Stimulated activated CD4-positive, alpha-beta T cell treated with anti-CD3 and anti-CD28 coated beads, Interleukin-1b, Interleukin-23, amount 100 ng/mL, for 24 hours (primary cell): ENCODE measurements at places on chromosomes 2 and 18.

DNA sequence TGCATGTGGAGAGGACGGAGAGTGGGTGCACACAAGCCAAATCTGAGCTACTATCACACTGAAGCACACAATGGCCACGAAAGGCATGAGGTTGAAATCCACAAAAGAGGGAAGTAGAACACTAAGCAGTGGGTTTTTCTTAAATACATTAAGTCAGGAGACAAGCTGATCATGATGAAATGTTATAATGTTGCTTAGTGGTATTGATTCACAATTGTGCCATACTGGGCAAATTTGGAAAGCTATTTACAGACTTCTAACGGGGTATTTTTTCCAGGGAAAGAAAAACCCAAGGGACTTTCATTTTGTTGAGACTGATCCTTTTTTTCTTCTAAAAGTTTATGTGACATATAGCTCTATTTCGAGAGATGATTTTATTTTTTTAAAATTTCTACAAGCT is 100.8 kb upstream of the CNGA3 start:
- no peak for DNase-seq

DNA sequence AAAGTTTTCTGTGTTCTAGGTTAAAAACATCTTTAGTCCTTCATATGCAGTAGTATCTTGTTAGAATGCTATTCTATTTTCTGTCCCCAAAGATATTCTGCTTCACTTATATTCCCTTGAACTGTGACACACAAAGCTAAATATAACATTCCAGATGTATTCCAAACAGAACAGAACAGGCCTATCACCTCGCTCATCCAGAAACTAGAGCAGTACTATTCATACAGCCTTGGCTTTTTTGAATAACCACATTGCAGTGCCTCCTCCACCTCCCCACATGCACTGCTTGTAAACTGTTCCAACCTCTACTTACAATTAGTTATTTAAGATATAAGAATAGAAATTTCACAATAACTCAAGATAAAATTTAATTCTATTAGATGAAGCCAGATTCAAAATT is 196.8 kb downstream of the EXOC6B start:
- no peak for DNase-seq

DNA sequence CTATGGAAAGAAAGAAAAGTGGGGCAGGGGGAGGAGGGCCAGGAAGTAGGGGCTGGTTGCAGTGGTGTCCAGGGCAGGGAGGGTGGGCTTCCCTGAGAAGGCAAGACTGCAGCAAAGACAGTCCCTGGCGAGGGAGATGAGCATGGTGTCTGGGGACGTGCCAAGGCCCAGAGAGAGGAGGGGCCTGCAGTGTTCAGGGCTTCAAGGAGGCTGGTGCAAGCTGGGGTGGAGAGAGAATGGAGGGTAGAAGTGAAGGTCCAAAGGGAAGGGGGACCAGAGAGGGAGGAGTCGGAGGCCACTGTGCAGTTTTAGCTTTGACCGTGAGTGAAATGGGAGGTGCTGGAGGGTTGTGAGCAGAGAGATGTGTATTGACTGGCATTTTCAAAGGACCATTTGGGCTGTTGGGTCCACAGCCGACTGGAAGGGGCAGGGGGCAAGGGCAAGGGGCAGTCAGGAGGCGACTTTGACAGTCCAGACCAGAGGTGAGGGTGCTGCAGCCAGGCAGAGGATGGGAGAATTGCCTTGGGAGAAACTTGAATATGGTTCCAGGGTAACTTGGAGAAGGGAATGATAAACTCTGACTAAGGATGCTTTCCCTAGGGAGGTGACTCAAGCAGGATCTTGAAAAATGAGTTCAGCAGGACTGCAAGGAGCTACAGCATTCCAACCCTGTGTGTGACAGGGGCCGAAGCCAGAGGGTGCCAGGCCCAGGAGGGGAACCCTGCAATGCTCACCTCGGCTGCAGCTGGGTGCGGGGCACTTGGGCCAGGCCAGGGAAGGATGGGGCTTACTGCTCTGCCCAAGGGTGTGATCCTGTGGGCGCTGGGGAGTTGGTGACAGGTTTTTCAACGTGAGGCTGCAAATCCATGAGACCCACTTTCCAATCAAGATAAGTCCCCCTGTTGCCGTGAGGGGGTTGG is 177.1 kb upstream of the HAAO start:
- DNase-seq = no peak

GRCh38 chr2:43085929-43086328 is 140.5 kb downstream of the ZFP36L2 start:
- DNase-seq = no peak

- DNase-seq = no peak
Measured at GRCh38 chr18:47321815-47322214, 70.4 kb upstream of the SKOR2 start.

GRCh38 chr2:55130849-55131248 is 80.6 kb upstream of the RTN4 start:
- no peak for DNase-seq

- DNase-seq = no peak
Measured at GRCh38 chr2:239027391-239028252, 179.7 kb downstream of the TWIST2 start.

DNA sequence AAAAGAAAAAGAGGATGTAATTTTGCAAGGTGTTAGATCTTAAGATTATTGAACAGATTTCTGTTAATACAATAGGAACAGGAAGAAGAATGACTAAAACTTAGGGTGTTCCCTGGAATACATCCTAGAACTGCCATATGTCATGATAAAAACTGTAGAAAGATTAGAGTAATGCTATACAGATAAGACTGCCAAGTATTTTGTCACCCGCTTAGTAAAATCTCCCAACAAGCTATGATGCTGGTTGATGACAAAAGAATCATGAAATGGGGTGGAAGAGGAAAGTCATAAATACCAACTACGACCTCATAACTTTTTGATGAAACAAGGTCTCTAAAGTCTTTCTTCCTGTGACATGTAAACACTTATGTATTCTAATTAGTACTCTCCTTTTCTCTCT is 163.6 kb upstream of the COL3A1 start:
- no peak for DNase-seq

DNA sequence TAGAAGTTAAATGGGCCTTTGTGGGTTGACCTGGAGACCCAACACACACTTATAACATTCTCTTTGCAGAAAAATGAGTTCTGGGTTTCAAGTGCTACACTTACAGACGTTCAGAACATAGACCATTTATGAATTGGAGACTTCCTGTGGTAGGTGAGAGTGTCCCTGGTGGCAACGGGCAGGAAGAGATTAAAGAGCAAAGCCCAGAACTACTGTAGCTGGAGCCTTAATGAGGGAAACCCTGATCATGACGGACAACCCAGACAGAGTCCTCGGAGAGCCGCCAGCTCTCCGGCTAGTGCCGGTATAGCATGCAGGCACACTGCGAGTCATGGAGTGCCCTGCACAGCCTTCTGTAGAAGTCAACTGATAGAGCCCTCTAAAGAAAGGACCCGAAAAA is 44.5 kb upstream of the RMDN2 start:
- DNase-seq = no peak

DNA sequence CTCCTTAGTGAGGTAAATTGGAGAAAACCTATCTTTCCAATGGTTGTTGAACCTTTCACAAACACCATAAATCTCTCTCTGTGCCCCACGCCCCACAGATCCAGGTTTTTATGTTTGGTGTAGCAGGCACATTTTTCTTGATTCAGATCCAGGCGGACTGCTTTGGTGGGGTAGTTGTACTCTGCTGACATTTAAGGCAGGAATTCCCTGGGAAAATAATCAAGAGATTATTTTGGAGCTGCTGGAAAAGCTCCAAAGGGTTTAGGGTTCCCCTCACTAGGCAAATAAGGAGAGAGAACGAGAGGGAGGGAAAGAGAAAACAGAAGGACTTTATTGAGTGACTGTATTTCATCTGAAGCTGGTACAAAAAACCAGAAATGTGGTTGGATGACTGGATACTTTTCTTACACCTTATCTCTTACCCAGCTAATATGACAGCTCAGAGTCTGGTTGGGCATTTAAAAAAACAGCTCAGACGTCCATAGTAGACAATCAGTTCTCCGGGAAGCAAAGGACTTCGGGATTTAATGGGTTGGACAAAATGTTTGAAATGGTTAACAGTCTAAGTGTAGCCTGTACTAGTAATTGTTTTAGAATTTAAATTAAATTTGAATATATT is 3.6 kb upstream of the AQP4 start:
- DNase-seq = no peak

- no peak for DNase-seq
Measured at GRCh38 chr2:38353402-38353801, 23.7 kb downstream of the ATL2 start.
